HS-27A (cell line): ENCODE measurements at places on chromosomes 5 and 9.
A peak's percentile ranks its signal among the peaks of the same experiment; 100 is the strongest.

GRCh38 chr9:128689293-128689774 lies 312 bp downstream of the SET start:
- no peak for DNase-seq

GRCh38 chr5:143063175-143063970 lies 293.2 kb downstream of the ARHGAP26 start:
- DNase-seq, result no peak

- no peak for DNase-seq
Observed at GRCh38 chr9:136604823-136605525, 57.7 kb upstream of the EGFL7 start.

- DNase-seq, result no peak
Observed at GRCh38 chr9:134967547-134967930, 49.8 kb upstream of the FCN1 start.

- DNase-seq, result no peak
Observed at GRCh38 chr5:142998316-142999020, 228.3 kb downstream of the ARHGAP26 start.

DNA sequence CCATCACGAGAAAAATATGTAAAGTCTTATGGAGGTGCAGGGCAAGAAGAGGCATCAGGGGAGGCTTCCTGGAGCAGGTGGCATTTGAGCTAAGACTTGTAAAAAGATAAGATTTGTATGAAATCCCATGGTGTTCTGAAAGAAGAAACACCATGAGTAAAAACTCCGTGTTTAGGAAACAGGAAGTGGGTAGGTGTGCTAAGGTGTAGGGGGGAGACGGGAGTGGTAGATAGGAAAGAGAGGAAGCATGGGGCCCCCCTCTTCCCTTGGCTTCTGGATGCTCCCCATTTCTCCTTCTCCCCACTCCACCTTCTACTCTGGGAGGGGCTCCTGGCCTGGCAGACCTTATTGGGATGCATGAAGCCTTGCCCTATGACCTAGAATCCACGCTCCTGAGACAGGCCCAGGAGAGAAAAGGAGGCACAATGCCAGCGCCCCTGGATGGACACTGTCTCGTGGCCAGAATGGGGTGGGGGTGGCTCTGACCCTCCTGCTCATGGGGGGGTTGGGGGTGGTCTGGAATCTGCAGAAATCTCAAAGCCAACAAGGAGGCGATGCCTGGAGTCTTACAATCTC lies 103.6 kb downstream of the GTF3C4 start:
- no peak for DNase-seq

- DNase-seq, result no peak
Observed at GRCh38 chr5:21817668-21818369, 1035.3 kb downstream of the CDH12 start.

DNA sequence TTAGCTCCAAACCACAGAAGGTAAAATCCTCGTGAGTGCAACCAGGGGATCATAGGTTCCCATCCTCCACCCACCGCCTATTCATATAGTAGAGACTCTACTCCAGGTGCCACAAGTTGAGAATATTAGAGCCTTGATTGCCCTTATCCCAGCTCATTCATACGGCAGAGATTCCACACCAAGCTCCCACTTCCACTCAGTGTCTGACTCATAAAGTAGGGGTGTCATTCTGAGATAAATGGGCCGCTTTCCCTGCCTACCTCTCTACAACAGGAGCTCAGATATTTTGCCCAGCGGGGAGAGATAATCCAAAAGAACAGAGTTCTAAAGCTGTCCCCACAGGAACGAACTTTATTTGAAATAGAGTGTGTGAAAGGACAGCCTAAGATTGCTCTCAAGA lies 9.4 kb downstream of the SLC22A4 start:
- no peak for DNase-seq

DNA sequence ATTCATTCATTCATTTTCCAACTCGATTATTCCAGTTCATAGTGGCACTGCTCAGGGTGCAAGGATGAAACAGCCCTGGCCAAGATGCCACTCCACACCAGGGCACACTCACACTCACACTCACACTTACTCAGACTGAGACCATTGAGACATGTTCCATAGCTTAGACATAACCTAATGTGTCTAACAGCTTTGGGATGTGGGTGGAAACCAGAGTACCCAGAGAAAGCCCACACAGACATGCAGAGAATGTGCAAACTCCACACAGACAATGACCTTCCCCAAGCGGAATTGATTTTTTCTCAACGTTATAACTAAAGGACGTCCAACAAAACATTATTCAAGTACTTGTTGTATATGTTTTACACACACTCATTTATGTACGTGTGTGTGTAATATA lies 1363.5 kb downstream of the EFNA5 start:
- no peak for DNase-seq

GRCh38 chr5:65100911-65101631 lies 332.3 kb downstream of the CWC27 start:
- DNase-seq, result peak; percentile 41

DNA sequence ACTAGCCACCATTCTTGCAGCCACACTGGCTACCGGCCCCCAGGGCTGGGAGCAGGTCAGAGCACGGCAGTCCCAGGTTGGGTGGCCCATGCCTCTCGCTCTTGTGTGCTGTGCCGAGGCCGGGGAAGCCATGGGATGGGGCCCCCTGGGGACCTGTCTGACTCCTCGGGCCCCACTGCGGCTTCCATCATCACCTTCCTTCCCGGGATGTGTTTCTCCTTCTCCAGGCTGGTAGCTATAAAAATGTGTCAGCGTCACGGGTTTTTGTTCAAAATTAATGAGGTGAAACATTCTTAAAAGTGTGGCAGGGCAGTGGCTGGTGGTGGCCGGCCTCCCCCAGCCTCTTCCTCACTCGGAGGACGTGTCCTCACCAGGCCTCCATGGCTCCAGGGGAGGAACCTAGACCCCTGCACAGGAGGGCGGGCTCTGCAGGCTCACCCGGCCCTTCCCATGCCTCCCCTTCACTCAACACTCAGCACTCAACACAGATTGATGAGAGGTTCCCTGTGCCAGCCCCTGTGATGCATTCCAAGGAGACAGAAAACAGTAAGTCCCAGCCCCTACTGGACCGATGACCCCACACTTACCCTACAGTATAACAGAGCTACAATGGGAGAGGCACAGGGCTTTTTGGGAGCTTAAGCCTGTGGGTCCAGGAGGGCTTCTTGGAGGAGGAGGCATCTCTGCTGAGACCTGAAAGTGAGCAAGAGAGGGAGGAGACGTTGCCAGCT lies 43.2 kb downstream of the PTGES start:
- DNase-seq, result no peak

GRCh38 chr5:56357426-56357825 lies 124.3 kb upstream of the ANKRD55 start:
- no peak for DNase-seq

DNA sequence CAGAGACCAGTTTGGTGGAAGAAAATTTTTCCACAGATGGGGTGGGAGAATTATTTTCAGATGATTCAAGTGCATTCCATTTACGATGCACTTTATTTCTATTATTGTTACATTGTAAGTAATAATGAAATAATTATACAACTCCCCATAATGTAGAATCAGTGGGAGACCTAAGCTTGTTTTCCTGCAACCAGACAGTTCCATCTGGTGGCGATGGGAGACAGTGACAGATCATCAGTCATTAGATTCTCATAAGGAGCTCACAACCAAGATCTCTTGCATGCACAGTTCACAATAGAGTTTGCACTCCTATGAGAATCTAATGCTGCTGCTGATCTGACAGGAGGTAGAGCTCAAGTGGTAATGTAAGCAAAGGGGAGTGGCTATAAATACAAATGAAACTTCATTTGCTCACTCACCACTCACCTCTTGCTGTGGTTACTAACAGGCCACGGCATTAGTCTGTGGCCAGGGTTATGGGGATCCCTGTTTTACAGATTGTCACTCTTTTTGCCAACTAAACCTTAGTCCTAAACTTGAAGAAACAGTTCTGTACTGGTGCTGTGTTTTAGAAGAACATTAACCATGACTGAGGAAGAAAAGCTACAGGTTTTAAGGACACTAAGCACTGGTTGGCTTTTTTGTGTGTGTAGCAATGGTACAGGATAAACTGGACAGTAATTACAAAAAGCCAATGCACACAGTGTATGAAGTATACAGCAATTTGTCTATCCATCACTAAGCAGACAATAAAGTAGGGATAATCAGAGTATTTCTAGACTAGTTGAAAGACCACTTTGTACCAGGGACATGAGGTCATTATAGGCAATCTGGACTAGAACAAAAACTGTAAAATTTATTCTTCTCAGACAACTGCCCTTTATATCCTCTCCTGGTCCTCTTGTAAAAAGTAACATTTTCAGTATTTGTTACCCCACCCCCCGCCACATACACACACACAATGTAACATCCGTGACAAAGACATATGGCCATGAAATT lies 9.9 kb downstream of the TMEM232 start:
- no peak for DNase-seq

DNA sequence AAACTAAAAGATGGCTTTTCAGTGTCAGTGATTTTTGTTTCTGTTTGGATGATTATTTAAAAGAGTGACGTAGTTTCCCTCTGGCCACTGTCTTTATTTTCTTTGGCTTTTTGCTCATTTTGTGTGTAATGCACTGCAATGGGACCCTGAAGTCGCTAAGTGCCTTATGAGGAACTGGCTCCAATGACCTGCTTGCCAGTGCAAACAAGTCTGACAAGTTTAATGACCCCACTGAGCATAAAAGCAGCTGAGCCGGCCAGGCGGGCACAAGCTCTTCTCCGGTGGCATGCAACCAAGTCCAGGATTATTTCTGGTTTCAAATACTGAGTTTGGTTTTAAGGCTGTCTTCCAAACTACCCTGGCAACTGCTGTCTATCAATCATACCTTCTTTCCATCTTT lies 15.6 kb upstream of the GNA14 start:
- DNase-seq, result no peak
